Jurkat, Clone E6-1 (cell line): ENCODE measurements at places on chromosomes 3 and 15.

- no peak for DNase-seq
Measured at GRCh38 chr3:12180218-12180617, 21.5 kb upstream of the TIMP4 start.

GRCh38 chr3:15120986-15121385, 22.0 kb upstream of the RBSN start:
- no peak for DNase-seq

- DNase-seq: no peak
Measured at GRCh38 chr3:53850895-53851294, 4.5 kb downstream of the IL17RB start.

DNA sequence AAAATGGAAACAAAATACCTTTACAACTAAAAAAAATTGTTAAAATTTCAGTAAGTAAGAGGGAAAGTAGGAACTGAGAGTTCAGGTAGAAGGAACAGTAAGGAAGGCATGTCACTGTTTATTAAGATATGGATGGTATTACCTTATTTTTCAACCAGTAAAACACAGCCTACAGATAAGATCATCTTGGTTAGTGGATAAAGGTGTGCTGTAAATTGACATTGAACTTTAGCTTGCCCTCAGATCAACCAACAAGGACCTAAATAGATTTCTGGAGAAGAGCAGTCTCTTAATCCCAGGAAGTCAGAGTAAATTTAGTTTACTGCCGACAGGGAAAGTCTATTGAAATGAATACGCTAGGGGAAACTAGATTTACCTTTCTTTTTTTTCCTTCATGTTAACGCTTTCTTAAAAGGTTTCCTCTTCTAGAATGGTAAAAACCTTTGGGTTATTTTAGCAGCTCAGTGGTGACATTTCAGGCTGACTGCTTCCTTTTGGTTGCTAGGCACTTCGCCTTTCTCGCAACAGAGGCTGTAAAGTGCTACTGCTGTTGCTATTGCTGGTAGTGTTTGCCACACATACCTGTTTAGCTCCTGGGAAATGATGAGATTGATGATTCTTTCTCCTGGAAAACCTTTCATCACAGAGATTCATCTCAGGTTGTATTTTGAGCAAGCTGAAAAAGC, 12.9 kb downstream of the DZIP3 start:
- DNase-seq: peak; percentile 16

GRCh38 chr15:68635141-68635540, 56.3 kb downstream of the CORO2B start:
- no peak for DNase-seq

GRCh38 chr3:33956776-33957175, 158.3 kb downstream of the PDCD6IP start:
- DNase-seq: no peak

- no peak for DNase-seq
Measured at GRCh38 chr3:189386739-189387138, 215.0 kb downstream of the TPRG1 start.

DNA sequence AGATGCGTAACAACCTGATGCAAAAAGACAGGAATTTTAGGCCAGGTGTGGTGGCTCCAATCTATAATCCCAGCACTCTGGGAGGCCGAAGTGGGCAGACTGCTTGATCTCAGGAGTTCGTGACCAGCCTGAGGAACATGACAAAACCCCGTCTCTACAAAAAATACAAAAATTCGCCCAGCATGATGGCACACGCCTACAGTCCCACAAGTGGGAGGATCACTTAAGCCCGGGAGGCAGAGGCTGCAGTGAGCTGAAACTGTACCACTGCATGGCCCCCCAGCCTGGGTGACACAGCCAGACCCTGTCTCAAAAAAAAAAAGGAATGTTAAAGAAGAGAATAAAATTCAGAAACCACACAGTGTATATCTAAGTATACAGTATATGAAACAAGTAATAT, 40.7 kb downstream of the PTPN9 start:
- no peak for DNase-seq

DNA sequence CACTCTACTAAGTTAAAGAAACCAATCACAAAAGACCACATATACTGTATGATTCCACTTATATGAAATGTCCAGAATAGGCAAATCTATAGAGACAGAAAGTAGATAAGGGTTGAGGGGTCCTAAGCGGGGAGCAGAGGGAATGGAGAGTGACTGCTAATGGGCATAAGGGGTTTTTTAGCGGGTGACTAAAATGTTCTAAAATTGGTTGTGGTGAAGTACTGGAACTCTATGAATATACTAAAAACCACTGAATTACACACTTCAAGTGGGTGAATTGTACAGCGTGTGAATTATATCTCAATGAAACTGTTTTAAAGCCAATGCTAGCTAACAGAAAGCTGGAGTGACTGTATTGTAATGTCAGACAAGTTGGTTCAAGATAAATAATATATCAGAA, 33.3 kb downstream of the KPNA1 start:
- DNase-seq: no peak

DNA sequence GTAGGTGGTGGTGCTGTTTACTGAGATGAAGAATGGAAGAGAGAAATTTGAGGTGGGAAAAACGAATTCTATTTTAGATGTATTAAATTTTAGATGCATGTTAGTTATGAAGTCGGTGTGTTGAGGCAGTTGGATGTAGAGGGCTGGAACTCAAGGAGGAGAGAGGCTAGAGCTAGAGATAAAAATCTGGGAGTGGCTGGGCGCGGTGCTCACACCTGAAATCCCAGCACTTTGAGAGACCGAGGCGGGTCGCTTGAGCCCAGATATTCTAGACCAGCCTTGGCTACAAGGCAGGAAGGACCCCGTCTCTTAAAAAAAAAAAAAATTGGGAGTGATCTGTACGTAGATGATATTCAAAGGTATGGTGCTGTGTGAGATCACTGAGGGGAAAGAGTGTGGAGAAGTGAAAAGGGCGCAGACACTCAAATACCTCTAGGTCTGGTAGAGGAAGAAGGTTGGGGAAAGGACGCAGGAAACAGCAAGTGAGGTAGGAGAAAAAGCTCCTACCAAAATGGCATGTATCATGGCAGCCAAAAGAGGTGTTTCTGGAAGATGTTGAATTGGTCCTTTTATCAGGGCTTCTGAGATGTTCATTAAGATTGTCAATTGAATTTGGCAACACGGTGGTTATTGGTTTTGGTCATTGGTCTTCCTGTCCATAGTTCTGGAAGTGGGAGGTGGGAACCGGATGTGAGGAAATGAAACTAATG, 1.8 kb downstream of the YEATS2 start:
- no peak for DNase-seq

- DNase-seq: no peak
Measured at GRCh38 chr15:57509965-57510364, 81.7 kb upstream of the MYZAP start.

- DNase-seq: no peak
Measured at GRCh38 chr15:39698444-39699390, 83.9 kb downstream of the FSIP1 start.

- DNase-seq: no peak
Measured at GRCh38 chr3:42728056-42728455, 25.5 kb upstream of the HHATL start.

- DNase-seq: no peak
Measured at GRCh38 chr3:94099311-94099710, 36.5 kb downstream of the NSUN3 start.

GRCh38 chr3:194395212-194395611, 3.9 kb downstream of the GP5 start:
- peak; percentile 42 for DNase-seq

DNA sequence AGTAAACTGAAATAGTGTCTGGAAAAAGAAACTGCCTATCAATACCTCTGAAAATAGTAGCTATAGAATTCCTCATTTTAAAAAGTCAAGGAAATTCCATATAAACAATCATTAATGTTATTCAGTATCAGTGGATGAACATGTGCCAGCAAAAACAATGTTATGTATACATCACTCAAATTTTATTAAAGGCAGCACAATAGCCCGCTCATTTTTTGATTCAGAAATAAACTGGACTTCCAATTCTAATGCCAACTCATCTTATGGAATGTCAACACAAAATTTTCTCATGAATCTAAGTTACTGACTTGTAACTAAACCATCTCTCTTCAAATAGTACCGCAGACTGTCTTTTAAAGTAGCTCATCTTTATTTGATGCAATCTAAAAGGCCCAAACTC, 19.0 kb downstream of the THBS1 start:
- DNase-seq: no peak

GRCh38 chr15:83559310-83559966, 94.5 kb upstream of the ADAMTSL3 start:
- peak; percentile 63 for DNase-seq

DNA sequence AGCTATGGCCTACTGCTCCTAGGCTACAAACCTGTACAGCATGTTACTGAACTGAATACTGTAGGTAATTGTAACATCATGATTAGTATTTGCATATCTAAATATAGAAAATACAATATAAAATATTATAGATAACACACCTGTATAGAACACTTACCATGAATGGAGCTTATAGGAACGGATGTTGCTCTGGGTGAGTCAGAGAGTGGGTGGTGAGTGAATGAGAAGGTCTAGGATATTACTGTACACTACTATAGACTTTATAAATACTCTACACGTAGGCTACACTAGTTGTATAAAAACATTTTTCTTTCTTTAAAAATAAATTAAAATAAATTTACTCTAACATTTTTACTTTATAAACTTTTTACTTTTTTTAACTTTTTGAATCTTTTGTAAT, 224.0 kb upstream of the CBLB start:
- DNase-seq: no peak

- DNase-seq: peak; percentile 54
Measured at GRCh38 chr3:88219138-88219792, 69.5 kb downstream of the C3orf38 start.

DNA sequence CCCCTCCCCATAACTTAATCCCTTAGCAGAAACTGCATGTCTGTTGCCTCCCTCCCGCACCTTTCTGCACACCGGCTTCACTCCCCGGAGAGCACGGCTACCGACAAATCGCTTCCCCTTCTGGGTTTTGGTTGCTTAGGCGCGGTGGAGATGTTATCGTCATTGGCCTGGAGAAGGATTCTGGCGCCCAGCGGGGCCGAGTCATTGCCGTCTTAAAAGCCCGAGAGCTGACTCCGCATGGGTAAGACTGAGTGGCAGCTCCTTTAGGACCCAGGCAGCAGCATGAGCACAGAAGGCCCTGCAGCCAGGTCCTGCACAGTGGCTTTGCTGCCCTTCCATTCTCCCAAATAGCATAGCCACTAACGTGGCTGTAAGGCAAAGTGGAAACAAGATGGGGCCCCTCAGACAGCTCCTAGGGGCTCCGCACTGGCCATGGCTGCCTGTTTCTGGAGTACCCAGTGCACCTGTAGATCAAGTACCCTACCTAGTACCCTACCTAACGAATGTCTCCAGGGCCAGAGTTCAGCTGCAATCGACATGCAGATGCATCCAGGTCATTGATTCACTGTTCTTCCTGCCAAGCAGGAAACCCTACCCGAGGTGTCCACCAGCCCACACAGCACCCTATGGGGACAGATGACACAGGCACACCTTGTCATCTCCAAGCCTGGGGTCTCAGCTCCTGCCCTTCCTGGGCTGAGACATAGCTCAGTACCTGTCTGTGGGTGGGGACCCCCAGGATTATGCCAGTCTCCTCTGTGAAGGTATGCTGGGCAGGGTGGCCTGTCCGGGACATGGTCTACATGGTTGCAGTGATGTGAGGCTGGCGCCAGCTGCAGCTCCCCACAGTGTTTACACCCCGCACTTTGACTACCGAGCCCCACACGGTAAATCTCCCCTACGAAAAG, 147.6 kb downstream of the LRRK1 start:
- DNase-seq: no peak

- no peak for DNase-seq
Measured at GRCh38 chr15:84816694-84817465, at the start of gene ALPK3. ALPK3 (plus strand) TSS chr15:84817356; CDS start chr15:84817453, 97 bp downstream.

- no peak for DNase-seq
Measured at GRCh38 chr3:170865209-170866094, 4.5 kb downstream of the RPL22L1 start.

DNA sequence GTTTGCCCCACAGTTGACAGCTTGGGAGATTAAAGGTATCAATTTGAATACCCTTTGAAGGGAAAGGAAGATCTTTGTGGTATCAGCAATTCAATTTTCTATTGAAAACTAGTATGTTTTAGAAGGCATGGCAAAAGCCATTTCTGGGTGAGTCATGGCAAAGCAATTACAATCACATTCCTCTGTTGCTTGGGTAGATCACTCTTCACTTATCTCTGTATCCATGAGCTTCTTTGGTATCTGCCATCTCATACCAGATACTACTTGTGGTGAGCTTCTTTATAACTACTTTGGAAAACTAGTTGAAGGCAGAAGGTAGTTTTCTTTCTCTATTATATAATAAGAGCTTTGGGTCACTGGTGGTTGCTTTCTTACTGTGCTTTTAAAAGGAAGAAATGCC, 28.3 kb upstream of the LSAMP start:
- no peak for DNase-seq

- no peak for DNase-seq
Measured at GRCh38 chr3:105323274-105323599, 43.5 kb upstream of the ALCAM start.

DNA sequence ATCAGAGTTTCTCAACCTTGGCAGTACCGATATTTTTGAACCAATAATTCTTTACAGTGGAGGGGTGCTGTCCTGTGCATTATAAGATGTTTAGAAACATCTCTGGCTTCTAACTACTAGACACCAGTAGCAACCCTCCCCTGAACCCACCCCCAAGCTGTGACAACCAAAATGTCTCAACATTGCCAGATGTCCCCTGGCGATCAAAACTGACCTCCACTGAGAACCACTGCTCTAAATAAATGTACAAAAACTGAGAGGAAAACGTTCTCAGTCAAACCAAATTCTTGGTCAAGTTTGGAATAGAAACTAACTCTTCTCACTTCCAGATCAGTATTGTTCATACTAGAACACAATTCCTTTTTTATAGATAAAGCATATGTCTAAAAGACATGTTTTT, 58.5 kb downstream of the GPR160 start:
- no peak for DNase-seq

- DNase-seq: no peak
Measured at GRCh38 chr3:133570937-133571320, 2.6 kb upstream of the CDV3 start.

- DNase-seq: no peak
Measured at GRCh38 chr15:36658312-36658711, 78.9 kb downstream of the CDIN1 start.

DNA sequence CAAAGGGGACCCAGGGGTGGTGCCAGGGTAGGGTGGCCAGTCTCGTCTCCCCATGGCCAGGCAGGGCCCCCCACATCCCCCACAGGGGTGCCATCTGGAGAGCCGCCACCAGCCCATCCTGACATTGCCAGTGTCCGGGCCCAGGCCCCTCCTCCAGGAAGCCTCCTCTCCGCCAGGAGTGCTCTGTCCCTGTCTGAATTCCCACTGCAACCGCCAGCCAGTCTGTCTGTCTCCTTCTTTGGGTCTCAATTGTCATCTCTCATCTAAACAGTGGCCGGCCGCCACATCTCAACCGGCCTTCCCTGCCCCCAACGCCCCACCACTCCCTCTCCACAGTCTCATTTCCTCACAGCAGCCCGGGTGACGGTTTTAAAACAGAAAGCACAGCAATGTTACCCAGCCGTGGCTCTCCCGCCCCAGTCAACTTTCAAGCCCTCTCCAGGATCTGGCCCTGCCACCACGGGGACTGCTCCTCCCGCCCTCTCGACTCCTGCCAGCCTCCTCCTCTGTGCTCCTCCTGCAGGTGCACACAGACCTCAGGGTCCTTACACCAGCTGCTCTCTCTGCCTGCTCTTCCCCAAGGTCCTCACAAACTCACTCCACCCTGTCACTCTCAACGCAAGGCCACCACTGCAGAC, 57.0 kb downstream of the IQSEC1 start:
- DNase-seq: peak; percentile 88

- DNase-seq: peak; percentile 39
Measured at GRCh38 chr3:187041362-187042307, 97.7 kb downstream of the RPL39L start.
